Fibroblast of skin of left biceps (primary cell): ENCODE measurements at places on chromosomes 12 and 14.

DNA sequence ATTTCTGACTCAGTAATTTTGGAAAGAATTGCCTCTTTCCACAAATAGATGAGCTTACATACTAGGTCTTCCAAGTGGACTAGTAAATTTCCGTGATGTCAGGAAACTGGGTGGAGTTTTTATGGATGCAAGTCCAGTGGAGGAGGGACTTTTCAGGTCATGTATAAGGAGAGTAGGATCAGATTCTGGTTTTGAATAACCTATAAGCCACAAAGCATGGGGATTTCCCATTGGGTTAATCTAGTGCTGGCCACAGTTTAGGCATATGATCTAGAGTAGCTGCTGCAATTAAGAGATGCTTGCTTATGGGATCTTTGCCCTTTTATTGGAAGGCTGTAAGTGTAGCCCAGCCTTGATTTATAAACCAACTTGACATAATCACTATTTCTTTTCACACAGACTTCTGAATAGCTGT is 33.8 kb downstream of the STK38L start:
- peak; percentile 41 for DNase-seq

DNA sequence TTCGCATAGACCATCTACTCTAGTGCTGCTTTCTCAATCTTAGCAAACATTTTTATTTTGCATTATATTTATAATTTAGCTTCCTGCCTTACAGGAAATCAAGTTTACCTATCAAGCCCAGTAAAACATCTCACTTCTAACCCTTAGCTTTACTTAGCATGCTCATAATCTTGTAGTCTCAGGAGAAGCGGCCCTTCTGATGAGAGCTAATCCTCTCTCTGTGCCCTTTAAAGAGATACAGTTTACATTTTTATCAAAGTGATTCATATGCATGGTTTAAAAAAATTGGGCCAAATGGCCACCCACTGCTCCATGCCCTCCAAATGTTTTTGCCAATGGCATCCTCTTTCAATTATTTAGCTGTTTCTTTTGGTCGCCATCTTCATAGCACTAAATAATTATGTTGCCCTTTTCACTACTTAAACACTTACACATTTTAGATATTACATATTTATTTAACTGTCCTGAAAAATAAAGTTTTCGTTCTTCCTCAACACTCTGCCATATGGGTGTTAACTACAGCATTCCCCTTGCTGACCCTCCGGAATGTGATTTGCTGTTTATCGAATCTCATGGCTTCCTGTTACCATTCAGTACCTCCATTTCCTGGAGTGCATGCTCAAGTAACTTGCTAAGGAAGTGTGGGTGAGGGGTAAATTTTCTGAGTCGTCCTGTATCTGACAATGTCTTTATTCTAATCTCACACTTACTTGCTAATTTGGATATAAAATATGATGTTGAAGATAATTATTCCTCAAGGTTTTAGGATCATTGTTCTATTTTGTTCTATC is 29.3 kb downstream of the YLPM1 start:
- DNase-seq, result no peak

- no peak for DNase-seq
Measured at GRCh38 chr14:49653508-49653907, 18.5 kb upstream of the DNAAF2 start.

DNA sequence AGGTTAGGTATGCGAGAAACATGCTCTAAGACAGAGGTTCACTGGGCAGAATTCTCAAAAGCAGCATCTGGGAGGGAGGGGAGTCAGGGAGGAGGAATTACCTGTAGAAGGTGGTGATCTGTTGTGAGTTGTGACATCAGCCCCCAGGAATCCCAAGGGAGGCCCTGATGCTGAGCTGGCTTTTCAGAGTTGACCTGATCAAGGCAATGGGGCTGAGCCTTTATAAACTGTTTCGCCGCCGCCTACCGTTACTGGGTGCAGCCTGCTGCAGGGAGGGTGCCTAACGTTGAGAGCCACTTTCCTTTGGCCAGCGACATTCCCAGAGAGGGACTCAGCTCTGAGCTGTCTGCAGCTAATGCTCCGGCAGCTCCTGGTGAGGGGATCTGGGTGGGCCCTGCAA is 257.9 kb upstream of the TMEM132C start:
- no peak for DNase-seq

DNA sequence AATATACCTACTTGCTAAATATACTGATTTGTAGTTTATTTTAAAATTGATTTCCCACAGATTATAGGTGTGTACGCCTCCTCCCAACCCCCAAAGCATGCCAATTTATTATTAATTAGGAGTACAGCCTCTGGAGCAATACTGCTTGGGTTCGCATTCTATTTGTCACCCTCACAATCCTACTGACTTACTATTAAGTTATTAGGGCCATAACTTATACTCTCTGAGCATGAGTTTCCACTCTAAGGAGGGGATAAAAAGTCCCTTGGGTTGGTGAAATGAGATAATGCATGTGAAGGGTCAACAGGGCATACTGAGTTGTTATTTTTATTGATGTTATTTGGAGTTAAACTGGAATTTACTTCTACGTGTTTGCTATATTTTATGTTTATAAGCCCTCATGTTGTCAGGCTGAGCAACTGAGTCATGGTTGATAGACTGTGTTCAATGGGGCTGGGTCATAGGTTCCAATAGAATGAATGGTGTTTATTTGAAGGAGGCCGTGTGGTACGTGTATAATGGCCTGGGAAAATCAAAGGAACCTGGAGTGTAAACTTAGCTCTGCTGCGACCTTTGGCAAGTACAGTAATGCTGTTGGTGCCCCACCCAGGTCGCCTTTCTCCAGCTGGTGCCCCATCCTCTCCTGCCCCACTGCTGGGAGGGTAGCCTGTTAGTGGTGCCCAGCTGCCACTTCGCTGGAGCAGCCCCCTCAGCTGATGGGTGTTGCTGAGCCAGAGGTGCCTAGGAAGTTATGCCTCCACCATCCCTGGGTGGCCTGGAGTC is 99.3 kb upstream of the PTPRB start:
- no peak for DNase-seq

GRCh38 chr14:58560208-58560607 is 77.6 kb upstream of the DACT1 start:
- DNase-seq, result peak; percentile 45

DNA sequence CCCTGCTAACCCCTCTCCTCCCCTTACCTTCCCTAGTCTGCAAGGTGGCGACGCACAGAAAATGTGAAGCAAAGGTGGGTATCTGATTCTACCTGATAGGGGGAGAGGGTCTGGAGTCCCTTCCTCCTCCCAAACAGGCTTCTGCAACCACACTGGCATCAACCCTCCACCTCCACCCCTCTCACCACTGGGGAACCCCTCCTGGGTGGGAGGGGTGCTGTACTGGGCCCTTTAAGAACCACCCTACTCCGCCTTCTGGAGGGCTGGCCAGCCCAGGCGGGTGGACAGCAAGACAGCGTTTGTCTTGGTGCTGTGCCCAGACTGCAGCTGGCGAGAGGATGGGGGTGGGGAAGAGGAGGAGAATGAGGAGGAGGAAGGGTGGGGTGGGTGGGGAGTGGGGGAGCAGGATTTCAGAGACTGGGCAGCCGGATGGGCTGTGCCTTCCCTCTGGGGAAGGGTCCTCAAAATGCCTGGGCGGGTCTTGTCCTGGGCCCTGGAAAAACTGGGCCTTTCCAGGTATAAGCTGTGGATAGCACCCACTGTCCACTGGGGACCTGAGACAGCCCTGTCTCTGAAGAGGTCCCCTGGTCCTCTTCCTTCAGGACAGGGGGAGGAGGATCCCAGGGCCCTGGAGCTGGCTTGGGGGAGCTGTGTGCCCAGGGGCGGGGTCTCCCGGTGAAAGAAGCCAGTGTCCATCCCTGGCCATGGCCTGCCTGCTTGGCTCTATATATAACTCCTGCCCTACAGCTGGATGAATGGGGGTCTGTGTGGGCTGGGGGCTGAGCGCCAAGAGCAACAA is 2.8 kb downstream of the TNS2 start:
- no peak for DNase-seq

- no peak for DNase-seq
Measured at GRCh38 chr12:5099591-5099990, 55.9 kb downstream of the KCNA5 start.

DNA sequence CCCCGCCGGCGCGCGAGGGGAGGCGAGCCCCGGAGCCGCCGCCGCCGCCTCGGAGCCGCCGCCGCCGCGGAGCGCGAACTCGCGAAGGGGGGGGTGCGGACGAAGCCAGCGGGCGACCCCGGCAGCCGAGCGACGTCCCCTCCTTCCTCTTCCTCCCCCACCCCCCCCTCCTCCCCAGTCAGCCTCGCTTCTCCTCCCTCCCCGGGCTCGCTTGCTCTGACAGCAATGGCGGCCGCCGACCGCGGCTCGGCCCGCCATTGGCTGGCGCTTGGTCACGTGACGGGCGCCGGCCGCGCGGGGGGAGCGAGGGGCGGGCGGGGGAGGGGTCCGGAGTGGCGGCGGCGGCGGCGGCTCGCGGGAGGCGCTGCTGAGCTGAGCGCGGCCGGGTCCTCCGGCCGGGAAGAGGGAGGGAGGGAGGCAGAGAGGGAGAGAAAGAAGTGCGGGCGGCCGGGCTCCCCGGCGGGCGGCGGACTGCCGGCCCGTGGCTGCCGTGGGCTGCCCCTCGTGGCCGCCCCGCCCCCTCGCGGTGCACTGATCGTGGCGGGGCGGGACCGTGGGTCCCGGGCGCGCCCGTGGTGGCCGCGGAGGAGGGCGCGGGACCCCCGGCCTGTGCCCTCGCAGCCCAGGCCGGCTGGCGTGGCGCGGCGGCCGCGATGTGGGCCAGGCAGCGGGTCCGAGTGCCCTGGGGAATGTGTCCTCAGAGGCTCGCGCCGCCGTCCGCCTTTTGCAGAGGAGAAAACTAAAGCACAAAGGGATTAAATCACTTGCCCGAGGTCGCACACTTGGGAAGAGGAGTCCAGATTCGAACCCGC is at the start of gene MED13L:
Gene MED13L (minus strand): TSS at position 227 of the 812 bp plus-strand sequence. CDS start 562 bp downstream, outside the sequence.
- DNase-seq, result peak; percentile 86

GRCh38 chr14:57634335-57634734 is 140.7 kb upstream of the CCDC198 start:
- DNase-seq, result no peak

- DNase-seq, result no peak
Measured at GRCh38 chr12:112900298-112901145, 6.2 kb upstream of the OAS1 start.

- no peak for DNase-seq
Measured at GRCh38 chr14:29126361-29126760, 359.8 kb downstream of the FOXG1 start.

- DNase-seq, result no peak
Measured at GRCh38 chr12:47776471-47777143, 3.6 kb downstream of the SLC48A1 start.

- DNase-seq, result no peak
Measured at GRCh38 chr12:78885466-78885865, 20.9 kb downstream of the SYT1 start.

DNA sequence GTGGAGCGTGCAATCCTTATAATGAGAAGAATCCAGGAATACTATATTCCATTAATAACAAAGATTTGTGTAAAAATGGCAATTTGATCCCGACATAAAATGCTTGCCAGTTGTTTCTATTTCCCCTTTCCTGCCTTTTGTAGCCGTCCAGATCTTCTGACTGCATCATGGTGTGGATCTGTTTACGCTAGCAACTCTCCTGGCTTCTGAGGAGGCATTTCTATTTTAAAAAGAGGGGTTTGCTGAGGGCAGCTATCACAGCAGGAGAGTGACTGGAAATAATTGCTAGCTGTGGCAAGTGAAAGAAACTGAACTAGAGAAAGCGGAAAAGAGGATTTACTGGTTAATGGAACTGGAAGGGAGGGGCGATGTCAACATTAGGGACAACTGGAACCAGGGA is 145.6 kb downstream of the ATP23 start:
- DNase-seq, result no peak

DNA sequence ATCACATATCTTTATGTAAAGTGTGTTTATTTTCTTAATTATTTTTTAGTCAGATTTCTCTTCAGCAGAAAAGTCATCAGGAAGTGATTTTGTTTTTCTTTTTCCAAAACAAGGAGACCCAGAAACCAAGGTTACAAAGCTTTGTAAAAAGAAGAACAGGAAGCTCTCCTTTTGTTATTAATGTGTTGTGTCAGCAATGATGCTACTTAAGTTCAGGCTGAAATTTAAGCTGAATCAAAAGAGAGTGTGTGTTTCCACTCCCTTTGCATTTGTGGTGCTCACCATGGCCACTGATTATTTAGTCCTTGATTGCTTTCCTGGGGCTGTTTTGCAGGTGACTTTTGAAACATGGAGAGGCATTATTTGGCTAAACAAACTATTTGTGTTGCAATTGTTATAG is 155.3 kb upstream of the ATP2B1 start:
- DNase-seq, result no peak

GRCh38 chr12:13126494-13126893 is 23.0 kb upstream of the GSG1 start:
- DNase-seq, result no peak

DNA sequence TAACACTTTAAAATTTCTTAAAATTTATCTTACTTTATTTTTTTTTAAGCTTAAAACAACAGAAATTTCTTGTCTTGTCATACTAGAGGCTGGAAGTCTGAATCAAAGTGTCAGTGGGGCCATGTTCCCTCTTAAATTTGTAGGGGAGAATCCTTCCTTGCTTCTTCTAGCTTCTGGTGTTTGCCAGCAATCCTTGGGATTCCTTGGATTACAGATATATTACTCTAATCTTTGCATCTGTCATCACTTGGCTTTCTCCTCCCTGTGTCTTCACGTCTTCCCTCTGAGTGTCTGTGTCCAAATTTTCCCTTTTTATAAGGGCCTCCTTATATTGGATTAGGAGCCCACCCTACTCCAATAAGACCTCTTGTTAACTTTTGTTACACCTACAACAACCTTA is 135.6 kb upstream of the PTPRB start:
- DNase-seq, result no peak

DNA sequence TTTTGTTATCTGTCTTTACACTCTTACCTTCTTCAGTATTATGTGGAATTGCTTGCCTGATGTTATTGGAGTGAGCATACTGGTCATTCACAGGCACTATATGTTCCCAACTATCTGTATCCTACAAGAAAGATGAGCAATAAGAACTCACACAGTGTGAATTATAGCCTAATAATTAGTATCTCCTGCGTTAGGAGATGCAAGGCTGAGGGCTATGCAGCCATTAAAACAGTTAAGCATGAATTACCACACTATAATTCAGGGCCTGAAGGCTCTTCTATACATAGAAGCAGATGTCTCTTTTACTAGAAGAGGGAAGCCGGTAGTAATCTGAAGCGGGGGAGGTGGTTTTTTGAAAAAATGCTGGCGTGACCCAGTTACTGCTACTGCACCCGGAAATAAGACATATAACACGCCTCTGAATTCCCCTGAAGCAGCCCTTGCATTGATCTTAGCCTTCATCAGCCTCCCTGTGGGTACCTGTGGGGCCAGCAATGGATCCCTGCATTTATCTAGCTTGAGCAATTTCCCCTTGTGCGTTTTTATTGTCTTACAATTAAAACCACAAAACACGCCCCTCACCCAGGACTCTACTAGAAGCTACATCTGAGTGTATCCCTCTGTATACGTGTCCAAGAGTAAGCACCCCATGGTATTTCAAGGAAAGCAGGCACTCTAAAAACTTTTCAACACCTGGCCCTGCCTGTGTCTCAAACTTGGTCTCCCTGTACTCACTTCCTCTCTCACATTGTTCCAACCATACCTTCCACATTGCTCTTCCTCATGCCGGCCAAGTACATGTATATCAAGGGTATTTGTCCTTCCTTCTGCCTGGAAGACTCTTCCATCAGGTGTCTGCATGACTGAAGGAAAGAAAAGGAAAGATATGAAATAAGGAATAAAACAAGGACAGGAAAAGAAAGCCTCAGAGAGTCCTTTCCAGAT is 210.9 kb upstream of the ARID2 start:
- DNase-seq, result no peak
